Activated T-helper 1 cell treated with anti-CD3 and anti-CD28 coated beads, Interleukin-12 subunit alpha, Interleukin-12 subunit beta, Interleukin-2, Interleukin-4 antibody, amounts not matched to agents 30 ng/mL and 10 ng/mL and 1 ng/mL, durations not matched to agents 14 hours and 24 hours and 36 hours (primary cell): ENCODE measurements at places on chromosomes 6 and 20. TPM values are rescaled to one million over a fixed set of nuclear protein-coding genes. Genes with fewer than 3 reads are reported as not detected.

DNA sequence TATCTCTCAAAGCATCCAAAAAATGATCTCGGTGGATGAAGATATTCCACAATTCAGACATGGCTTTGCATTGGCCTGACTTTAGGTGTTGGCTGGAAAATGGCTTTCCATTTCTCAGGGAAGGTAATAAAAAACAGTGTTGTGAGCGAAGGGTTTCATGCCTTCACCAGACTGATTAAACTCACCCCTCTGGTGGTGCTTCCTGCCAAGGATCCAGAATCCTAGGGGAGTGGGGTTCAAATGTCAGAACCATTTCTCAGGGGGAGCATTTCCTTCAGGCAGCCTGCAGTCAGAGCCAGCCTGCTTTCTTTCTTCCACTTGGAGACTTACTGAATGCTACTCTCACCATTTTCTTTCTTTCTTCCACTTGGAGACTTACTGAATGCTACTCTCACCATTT lies 45.7 kb upstream of the SMIM28 start:
- H3K36me3 ChIP-seq, result no peaks in the 10 kb centered on the region
- no peak overlapping the region for H3K27ac ChIP-seq
- DNase-seq, result no peak
- H3K4me1 ChIP-seq, result no peaks in the 10 kb centered on the region

GRCh38 chr6:30847971-30848436 lies 36.3 kb upstream of the DDR1 start:
- H3K27me3 ChIP-seq, result peaks cover 8% of the 10 kb centered on the region
- H3K4me3 ChIP-seq, result no peak overlapping the region
- DNase-seq, result no peak
- H3K27ac ChIP-seq, result no peak overlapping the region

GRCh38 chr20:35917077-35917476 lies 37.2 kb downstream of the SCAND1 start:
- peaks cover 7% of the 10 kb centered on the region for H3K4me1 ChIP-seq
- H3K27me3 ChIP-seq, result no peaks in the 10 kb centered on the region
- no peak for DNase-seq
- H3K36me3 ChIP-seq, result peaks cover 17% of the 10 kb centered on the region

Gene RCAN2
- total RNA-seq, result 0.44 and 0.59 TPM in 2 replicates

Gene SSTR4
- not detected in 2 replicates for total RNA-seq

Gene RPL10A
- total RNA-seq, result 1,580 and 1,584 TPM in 2 replicates

Gene STMND1
- not detected in 2 replicates for total RNA-seq

Gene MYH7B
- 0.20 and 0.44 TPM in 2 replicates for total RNA-seq
